ENCODE measurements at places on chromosomes 11 and 22.

- H3K27me3 ChIP-seq = peaks cover 13% of the 10 kb centered on the region
- H3K4me1 ChIP-seq = no peaks in the 10 kb centered on the region
- H3K36me3 ChIP-seq = no peaks in the 10 kb centered on the region
- DNase-seq = no peak
- H3K27ac ChIP-seq = no peak overlapping the region
Measured at GRCh38 chr22:37379085-37379484, 48.2 kb downstream of the ELFN2 start.

GRCh38 chr22:39765046-39765445, 128.5 kb downstream of the ENTHD1 start:
- H3K4me1 ChIP-seq = no peaks in the 10 kb centered on the region
- H3K27me3 ChIP-seq = peaks cover 22% of the 10 kb centered on the region
- no peak overlapping the region for H3K4me3 ChIP-seq
- H3K27ac ChIP-seq = no peak overlapping the region
- no peaks in the 10 kb centered on the region for H3K36me3 ChIP-seq

DNA sequence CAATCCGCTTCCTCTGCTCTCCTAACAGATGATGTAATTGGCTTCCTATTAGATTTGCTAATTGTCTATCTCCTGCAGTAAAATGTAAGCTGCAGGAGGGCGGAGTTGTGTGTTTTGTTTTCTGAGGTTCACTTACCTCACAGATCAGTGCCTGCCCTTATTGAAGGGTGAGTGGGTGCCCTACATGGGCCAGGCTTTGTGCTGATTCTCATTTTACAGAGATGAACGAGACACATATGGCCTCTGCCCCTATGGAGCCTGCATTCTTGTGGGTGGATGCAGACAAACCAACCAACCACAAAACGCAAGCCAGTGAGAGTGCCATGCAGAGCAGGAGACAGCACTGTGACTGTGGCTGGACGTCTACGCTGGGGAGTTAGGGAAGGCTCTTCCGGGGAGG, 9.9 kb downstream of the TESMIN start:
- H3K4me3 ChIP-seq = no peak overlapping the region
- no peaks in the 10 kb centered on the region for H3K36me3 ChIP-seq
- no peak for DNase-seq
- H3K27me3 ChIP-seq = no peaks in the 10 kb centered on the region
- H3K27ac ChIP-seq = no peak overlapping the region
- H3K4me1 ChIP-seq = no peaks in the 10 kb centered on the region

GRCh38 chr11:61617515-61617914, 36.6 kb upstream of the SYT7 start:
- no peak overlapping the region for H3K27ac ChIP-seq
- DNase-seq = no peak
- no peaks in the 10 kb centered on the region for H3K36me3 ChIP-seq

GRCh38 chr11:110505528-110506284, 76.0 kb downstream of the FDX1 start:
- DNase-seq = no peak
- H3K36me3 ChIP-seq = no peaks in the 10 kb centered on the region
- H3K27ac ChIP-seq = no peak overlapping the region
- no peaks in the 10 kb centered on the region for H3K27me3 ChIP-seq

- DNase-seq = no peak
- peaks cover 11% of the 10 kb centered on the region for H3K27me3 ChIP-seq
- peaks cover 26% of the 10 kb centered on the region for H3K4me1 ChIP-seq
- H3K36me3 ChIP-seq = peaks cover 2% of the 10 kb centered on the region
- peak overlapping the region; percentile 94 for H3K4me3 ChIP-seq
Measured at GRCh38 chr11:107457205-107457557, 444 bp downstream of the CWF19L2 start.

DNA sequence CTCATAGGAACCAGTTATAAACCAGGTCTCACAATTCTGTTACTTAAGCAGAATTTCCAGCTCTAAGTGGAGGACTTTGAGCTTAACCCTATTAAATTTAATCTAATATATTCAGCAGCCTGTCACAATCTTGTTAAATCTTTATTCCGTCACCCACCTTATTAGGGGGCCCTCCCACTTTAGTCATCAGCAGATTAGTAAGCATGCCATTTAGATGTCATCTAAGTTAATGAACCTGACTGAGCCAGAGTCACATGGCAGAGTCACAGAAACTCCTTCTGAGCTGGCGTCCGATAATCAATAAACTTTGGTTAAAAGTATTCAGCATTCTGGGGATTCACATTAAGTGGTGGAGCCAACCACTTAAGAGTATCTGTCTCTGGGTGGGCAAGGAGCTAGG, 35.1 kb downstream of the TTC12 start:
- H3K27me3 ChIP-seq = no peaks in the 10 kb centered on the region
- DNase-seq = no peak
- H3K4me1 ChIP-seq = no peaks in the 10 kb centered on the region
- no peak overlapping the region for H3K27ac ChIP-seq
- H3K4me3 ChIP-seq = no peak overlapping the region

- H3K4me1 ChIP-seq = no peaks in the 10 kb centered on the region
- no peak for DNase-seq
- H3K4me3 ChIP-seq = no peak overlapping the region
- no peak overlapping the region for H3K27ac ChIP-seq
Measured at GRCh38 chr11:40716344-40717130, 742.9 kb downstream of the LRRC4C start.

DNA sequence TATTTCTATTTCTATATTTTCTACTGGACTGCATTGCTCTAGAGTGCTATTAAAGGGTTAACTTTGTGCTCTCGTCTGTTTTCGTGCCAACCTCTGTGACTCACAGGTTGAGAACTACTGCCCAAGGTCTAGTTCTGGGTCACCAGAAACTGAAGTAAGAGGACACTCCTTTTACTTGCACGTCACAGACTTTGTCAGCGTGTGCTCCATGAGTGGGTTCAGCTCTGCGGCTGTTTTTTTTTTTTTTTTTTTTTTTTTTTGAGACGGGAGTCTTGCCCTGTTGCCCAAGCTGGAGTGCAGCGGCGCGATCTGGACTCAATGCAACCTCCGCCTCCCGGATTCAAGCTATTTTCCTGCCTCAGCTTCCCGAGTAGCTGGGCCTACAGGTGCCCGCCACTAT, 49.8 kb downstream of the CLMP start:
- DNase-seq = no peak
- peaks cover 14% of the 10 kb centered on the region for H3K27me3 ChIP-seq
- H3K4me1 ChIP-seq = no peaks in the 10 kb centered on the region
- no peak overlapping the region for H3K4me3 ChIP-seq
- no peak overlapping the region for H3K27ac ChIP-seq

DNA sequence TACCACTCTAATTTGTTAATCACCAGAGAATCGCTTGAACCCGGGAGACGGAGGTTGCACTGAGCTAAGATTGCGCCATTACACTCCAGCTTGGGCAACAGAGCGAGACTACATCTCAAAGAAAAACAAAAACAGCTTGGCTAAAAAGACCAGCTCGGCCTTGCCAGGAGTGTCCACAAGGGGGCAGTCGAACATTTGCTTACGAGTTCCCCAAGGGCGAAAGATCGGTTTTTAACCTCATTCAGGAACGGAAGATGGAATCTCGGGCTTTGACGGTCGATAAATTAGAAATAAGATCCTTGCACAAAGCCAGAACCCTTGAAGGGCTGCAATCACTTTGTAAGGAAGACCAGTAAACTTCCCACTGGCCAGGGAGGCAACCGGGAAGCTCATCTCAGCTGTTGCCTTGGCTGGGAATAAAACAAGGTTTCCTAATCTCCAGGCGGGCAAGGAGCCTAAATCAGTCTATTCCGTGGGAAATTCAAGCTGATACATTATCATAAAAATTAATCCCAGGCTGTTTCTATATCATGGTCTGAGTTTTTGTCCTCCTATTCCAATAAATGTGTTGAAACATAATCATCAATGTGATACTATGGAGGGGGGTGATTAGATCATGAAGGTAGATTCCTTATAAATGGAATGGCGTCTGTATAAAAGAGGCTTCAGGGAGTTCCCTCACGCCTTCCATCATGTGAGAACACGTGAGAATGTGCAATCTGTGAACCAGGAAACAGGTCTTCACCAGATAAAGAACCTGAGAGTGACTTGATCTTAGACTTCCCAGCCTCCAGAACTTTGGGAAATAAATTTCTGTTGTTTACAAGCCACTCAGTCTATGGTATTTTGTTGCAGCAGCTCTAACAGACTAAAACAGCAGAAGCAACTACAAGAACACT, 14.9 kb upstream of the SLC29A2 start:
- peak; percentile 76 for DNase-seq
- H3K4me3 ChIP-seq = peak overlapping the region; percentile 26
- H3K27me3 ChIP-seq = peaks cover 6% of the 10 kb centered on the region
- H3K4me1 ChIP-seq = peaks cover 6% of the 10 kb centered on the region

DNA sequence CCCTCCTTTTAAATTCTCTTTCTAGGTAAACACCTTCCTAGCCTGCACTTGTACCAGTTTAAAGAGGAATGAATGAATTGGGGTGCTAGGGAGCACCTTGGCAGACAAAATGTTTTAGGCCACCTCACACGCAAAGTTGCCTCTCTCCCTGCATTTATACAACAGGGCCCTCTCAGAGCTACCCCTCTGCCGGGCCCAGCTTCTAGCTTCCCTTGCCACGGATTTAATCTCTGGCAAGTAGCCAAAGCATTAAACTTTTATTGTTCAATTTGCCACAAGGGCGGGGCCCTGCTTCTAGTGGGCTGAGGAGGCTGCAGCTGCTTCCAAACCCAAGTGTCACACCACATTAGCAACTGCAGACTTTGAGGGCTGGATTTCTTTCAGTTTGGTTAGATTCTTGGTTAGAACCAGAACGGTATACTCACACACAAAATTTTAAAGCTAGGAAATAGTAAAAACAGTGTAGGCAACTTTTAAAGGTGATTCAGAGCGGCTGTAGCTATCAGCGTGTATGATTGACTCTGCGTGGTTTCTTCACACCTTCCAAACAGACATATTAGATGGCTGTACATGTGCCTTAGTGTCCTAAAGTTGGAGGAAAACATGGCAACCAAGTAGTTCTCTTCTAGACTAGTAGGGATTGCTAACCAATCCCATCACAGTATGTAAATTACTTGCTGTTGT, 6.5 kb downstream of the KREMEN1 start:
- H3K27ac ChIP-seq = no peak overlapping the region
- H3K27me3 ChIP-seq = peaks cover 68% of the 10 kb centered on the region
- H3K4me3 ChIP-seq = no peak overlapping the region
- no peaks in the 10 kb centered on the region for H3K36me3 ChIP-seq
- DNase-seq = no peak

DNA sequence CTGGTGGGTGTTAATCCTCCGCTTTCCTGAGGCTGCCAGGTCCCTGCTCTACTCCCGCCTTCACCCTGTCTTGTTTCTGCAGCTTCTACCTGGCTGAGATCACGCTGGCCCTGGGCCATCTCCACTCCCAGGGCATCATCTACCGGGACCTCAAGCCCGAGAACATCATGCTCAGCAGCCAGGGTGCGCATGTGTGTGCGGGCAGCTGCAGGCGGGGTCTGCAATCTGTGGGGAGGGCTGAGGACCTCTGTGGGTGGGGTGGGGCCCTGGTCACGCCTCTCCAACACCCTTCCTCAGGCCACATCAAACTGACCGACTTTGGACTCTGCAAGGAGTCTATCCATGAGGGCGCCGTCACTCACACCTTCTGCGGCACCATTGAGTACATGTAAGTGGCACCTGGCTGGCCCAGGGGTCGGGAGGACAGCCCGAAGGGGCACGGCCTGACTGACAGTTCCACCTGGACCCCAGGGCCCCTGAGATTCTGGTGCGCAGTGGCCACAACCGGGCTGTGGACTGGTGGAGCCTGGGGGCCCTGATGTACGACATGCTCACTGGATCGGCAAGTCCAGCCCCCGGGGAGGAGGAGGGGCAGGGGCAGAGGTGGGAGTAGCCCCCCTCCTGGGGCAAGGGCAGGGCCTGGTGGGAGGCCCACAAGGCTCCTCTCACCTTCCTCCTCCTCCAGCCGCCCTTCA, 4.5 kb downstream of the RPS6KB2 start:
- no peaks in the 10 kb centered on the region for H3K27me3 ChIP-seq
- H3K36me3 ChIP-seq = no peaks in the 10 kb centered on the region
- peak overlapping the region; percentile 78 for H3K4me3 ChIP-seq
- DNase-seq = no peak
- peaks cover 34% of the 10 kb centered on the region for H3K4me1 ChIP-seq

GRCh38 chr11:46330563-46331281, 16.5 kb upstream of the DGKZ start:
- no peaks in the 10 kb centered on the region for H3K36me3 ChIP-seq
- no peak for DNase-seq
- H3K4me1 ChIP-seq = peaks cover 14% of the 10 kb centered on the region
- H3K27ac ChIP-seq = no peak overlapping the region
- H3K4me3 ChIP-seq = peak overlapping the region; percentile 50

DNA sequence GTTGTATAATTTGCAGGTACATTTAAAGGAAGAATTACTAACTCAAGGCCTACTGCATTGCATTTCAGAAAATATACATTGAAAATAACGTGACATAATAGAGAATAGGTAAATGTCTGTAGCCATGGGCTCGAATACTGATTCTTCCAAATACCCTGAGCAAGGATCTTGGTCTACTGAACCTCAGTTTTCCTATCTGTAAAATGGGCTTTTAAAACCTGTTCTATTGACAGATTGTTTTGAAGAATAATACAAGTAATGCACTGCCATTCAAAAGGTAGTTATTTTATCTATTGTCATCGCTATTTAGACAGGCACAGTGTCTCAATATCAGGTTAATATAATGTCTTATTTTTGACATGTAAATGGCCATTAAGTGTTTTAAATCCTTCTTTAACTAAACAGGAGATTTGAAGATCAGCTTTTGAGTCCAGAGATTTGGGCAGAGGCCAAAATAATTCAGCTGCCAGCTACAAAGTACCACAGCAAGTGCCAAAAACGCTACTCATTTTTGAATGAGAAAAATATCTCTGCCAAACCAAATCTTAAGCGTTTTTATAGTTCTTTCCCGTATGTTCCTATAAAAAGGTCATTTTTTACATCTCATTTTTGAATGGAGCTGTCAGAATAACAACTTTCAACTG, 56.7 kb downstream of the CTSC start:
- no peak for DNase-seq
- H3K27me3 ChIP-seq = no peaks in the 10 kb centered on the region
- peaks cover 19% of the 10 kb centered on the region for H3K4me1 ChIP-seq
- H3K4me3 ChIP-seq = no peak overlapping the region
- no peak overlapping the region for H3K27ac ChIP-seq

DNA sequence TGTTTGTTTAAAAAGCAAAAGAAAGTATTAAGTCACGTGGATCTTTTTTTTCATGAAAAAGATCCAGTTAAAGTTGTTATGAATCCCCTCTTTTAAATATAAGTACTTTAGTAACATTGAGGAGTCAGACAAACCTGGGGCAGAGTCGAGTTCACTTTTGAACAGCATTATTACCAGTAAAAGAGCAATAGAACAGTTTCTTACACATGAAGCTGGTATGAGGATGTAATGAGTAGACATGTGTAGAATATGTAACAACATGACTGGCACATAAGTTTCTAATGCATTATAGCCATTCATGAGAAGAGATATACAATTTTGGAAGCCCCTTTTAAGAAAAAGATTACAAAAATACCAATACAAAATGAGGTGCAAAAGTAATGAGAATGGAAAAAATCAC, 7.6 kb upstream of the MUC15 start:
- no peaks in the 10 kb centered on the region for H3K27me3 ChIP-seq
- H3K27ac ChIP-seq = no peak overlapping the region
- no peaks in the 10 kb centered on the region for H3K36me3 ChIP-seq
- no peak overlapping the region for H3K4me3 ChIP-seq
- no peak for DNase-seq
